ENCODE measurements at places on chromosomes 3 and 15. TPM values are rescaled to one million over a fixed set of nuclear protein-coding genes. Genes with fewer than 3 reads are reported as not detected.

GRCh38 chr3:111269777-111270176 is 198.2 kb downstream of the NECTIN3 start:
- H3K27me3 ChIP-seq = no peaks in the 10 kb centered on the region
- DNase-seq = no peak
- H3K4me3 ChIP-seq = no peak overlapping the region
- no peak overlapping the region for H3K27ac ChIP-seq

GRCh38 chr15:52013151-52013791 is 5.7 kb upstream of the MAPK6 start:
- DNase-seq = no peak
- no peak overlapping the region for H3K27ac ChIP-seq
- H3K36me3 ChIP-seq = no peaks in the 10 kb centered on the region
- peaks cover 4% of the 10 kb centered on the region for H3K4me1 ChIP-seq
- no peak overlapping the region for H3K4me3 ChIP-seq

EIF3J gene
- 38.6 TPM for total RNA-seq

- H3K36me3 ChIP-seq = no peaks in the 10 kb centered on the region
- H3K4me3 ChIP-seq = no peak overlapping the region
- H3K27ac ChIP-seq = no peak overlapping the region
These were observed 201.9 kb upstream of the MCTP2 start for GRCh38 chr15:94029495-94029894.

DNA sequence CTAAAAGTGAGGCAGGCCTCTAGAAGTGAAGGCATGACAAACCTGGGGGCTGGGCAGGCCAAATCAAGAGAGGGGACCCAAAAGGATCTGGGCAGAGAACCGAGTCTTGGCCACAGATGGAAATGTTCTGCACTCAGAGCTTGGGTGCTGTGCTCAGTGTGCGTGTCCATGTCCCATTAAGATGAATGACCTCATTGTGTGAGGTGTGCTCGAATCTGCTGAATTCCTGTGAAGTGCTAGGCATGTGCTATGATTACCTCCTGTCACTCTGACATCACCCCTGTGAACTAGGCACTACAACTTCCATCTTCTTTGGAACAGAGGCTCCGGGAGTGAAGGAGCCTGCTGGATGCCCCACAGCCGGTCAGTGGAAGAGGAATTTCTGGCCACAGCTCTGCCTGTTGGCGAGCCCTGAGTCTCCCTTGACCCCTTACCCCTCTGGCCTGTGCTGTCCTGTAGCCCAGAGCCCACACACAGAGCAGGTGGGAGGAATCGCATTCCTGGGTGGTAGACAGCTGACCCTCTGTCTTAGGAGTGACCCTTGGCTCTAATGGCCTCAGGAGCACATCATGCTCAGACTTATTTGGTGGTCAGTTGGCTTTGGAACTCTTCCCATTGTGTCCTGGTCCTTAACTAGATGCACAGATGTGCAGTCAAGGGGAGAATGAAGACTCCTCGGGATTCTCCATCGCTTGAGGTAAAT is 67.6 kb upstream of the CTDSPL start:
- no peak overlapping the region for H3K4me3 ChIP-seq
- H3K36me3 ChIP-seq = peaks cover 39% of the 10 kb centered on the region
- H3K27me3 ChIP-seq = no peaks in the 10 kb centered on the region
- no peak for DNase-seq

TGM5 gene
- total RNA-seq = 0.13 TPM

DNA sequence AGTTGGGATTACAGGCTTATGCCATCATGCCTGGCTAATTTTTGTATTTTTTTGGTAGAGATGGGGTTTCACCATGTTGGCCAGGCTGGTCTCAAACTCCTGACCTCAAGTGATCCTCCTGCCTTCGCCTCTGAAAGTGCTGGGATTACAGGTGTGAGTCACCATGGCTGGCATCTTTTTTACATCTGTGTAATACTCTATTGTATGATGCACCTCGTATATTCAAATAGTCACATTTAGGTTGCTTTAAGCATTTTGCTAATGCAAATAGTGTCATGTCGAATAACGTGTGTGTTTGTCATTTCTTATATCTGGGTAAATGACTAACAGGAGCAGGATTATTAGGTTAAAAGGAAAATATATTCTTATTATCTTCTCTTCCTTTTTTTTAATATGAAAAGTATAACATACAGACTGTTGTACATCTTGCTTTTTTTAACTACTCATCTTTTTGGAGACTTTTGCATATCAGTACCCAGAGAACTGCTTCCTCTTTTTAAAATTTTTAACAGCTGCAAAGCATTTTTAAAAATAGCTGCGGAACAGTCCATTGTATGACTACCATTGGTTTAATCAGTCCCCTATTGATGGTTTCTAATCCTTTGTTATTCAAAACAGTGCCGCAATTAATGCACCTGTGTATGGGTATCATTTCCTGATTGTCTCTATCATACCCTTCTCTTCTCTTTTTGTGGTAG is 13.4 kb downstream of the SCAMP5 start:
- no peaks in the 10 kb centered on the region for H3K36me3 ChIP-seq
- H3K4me1 ChIP-seq = no peaks in the 10 kb centered on the region
- H3K27ac ChIP-seq = no peak overlapping the region
- no peak for DNase-seq

GRCh38 chr15:99955532-99955931 is 222.3 kb upstream of the LYSMD4 start:
- no peaks in the 10 kb centered on the region for H3K27me3 ChIP-seq
- peaks cover 23% of the 10 kb centered on the region for H3K4me1 ChIP-seq
- no peak overlapping the region for H3K4me3 ChIP-seq
- H3K36me3 ChIP-seq = no peaks in the 10 kb centered on the region
- DNase-seq = no peak

- H3K4me1 ChIP-seq = no peaks in the 10 kb centered on the region
- H3K36me3 ChIP-seq = no peaks in the 10 kb centered on the region
- H3K4me3 ChIP-seq = no peak overlapping the region
- H3K27ac ChIP-seq = no peak overlapping the region
- DNase-seq = no peak
These were observed 6.1 kb upstream of the ZSCAN2 start for GRCh38 chr15:84594617-84595290.

DNA sequence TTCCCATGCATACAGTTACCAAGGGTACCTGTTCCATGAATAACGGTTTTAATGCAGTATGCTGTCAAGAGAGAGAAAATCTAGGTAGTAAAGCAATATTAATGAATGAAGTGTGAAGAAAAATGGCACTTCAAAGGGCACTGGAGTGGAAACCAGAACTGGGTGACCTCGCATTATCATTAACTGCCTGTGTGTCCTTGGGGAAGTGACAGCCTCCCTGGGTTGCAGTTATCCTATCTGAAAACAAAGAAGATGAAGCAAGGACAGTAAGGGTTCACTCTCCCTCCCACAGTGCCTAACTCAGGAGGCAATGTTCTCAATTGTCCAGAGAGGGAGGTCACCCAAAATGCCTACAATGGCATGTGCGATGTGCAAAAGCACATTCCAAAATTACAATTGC is 15.1 kb downstream of the MTHFS start:
- H3K27ac ChIP-seq = no peak overlapping the region
- no peak overlapping the region for H3K4me3 ChIP-seq
- peaks cover 16% of the 10 kb centered on the region for H3K36me3 ChIP-seq
- DNase-seq = no peak
- H3K4me1 ChIP-seq = no peaks in the 10 kb centered on the region
- no peaks in the 10 kb centered on the region for H3K27me3 ChIP-seq

DNA sequence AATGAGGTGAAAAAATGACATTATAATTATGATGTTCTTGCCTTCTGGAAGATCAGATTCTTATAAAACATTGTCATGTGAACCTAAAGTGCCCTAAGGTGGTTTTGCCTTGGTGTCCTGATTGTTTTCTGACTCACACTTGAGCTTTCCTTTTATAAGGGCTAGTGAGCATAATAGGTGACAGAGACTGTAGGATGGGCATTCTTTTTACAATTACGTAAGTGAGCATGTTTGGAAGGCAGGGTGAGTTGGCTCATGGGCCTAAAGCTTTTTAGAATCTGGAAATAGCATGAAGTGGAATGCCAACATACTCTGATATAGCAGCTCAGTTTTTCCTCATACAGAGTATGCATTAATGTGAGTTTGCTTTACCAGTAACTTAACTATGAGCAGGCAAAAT is 41.2 kb downstream of the CRYBG3 start:
- no peaks in the 10 kb centered on the region for H3K4me1 ChIP-seq
- H3K4me3 ChIP-seq = no peak overlapping the region
- peak; percentile 58 for DNase-seq
- no peak overlapping the region for H3K27ac ChIP-seq
- no peaks in the 10 kb centered on the region for H3K36me3 ChIP-seq
- no peaks in the 10 kb centered on the region for H3K27me3 ChIP-seq

DNA sequence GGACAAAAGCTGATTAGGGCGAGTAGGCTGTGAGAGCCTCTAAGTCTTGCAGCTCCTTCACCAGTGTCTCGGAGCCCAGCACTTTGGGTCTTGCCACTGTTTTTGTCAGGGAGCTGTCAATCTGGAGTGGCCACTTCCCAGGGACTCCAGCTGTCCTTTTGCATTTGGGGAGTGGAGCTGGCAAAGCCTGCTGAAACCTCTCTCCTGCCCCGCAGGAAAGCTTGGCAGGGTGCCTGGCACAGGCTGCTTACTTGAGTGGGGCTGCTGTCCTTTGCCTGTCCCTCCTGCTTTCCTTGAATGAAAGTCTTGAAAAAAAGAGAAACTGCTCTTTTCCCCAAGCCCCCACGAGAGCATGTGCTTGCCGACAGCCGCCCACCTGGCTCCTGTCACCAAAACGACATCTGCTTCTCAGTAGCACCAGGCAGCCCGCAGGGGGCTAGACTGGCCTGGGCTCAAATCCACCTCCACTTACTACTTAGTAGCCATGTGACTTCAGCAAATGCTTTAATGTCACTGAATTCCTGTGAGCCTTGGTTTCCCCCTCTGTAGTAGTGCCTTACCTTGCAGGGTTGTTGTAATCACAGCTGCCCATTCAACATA is 13.7 kb downstream of the USP13 start:
- peak overlapping the region; percentile 74 for H3K27ac ChIP-seq
- no peak overlapping the region for H3K4me3 ChIP-seq

APEH gene
- 56.6 TPM for total RNA-seq

GRCh38 chr3:129708328-129708861 is 101.9 kb upstream of the PLXND1 start:
- no peak for DNase-seq
- H3K4me1 ChIP-seq = no peaks in the 10 kb centered on the region
- H3K4me3 ChIP-seq = no peak overlapping the region
- no peak overlapping the region for H3K27ac ChIP-seq

GRCh38 chr15:40949756-40950207 is 3.5 kb upstream of the CHAC1 start:
- H3K4me1 ChIP-seq = peaks cover 14% of the 10 kb centered on the region
- no peaks in the 10 kb centered on the region for H3K36me3 ChIP-seq
- no peak for DNase-seq
- no peak overlapping the region for H3K4me3 ChIP-seq
- H3K27me3 ChIP-seq = peaks cover 21% of the 10 kb centered on the region

DNA sequence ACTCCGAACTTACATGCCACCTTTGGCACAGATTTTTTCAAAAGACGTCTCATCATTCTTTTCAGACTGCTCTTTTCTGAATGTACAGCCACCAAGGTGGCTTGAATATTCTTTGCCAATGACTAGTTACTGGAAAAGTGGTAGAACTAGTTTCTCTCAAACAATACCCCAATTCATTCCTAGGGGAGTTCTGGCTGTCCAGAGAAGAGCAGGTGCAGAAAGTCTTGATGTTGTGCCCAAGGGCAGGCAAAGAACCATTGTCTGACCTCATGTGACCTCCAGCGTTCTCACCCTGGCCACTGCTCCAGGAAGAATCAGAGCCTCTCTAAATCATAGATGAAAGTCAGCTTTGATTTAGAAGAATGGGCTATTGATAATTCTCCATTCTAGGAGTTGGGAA is 5.5 kb downstream of the LMOD3 start:
- H3K36me3 ChIP-seq = peaks cover 10% of the 10 kb centered on the region
- H3K4me1 ChIP-seq = peaks cover 20% of the 10 kb centered on the region
- H3K4me3 ChIP-seq = no peak overlapping the region
- H3K27me3 ChIP-seq = no peaks in the 10 kb centered on the region

GRCh38 chr3:40660554-40660953 is 135.8 kb downstream of the ZNF621 start:
- no peak overlapping the region for H3K27ac ChIP-seq
- DNase-seq = peak; percentile 14
- no peaks in the 10 kb centered on the region for H3K36me3 ChIP-seq
- H3K4me3 ChIP-seq = no peak overlapping the region
- H3K27me3 ChIP-seq = no peaks in the 10 kb centered on the region
- H3K4me1 ChIP-seq = no peaks in the 10 kb centered on the region

DNA sequence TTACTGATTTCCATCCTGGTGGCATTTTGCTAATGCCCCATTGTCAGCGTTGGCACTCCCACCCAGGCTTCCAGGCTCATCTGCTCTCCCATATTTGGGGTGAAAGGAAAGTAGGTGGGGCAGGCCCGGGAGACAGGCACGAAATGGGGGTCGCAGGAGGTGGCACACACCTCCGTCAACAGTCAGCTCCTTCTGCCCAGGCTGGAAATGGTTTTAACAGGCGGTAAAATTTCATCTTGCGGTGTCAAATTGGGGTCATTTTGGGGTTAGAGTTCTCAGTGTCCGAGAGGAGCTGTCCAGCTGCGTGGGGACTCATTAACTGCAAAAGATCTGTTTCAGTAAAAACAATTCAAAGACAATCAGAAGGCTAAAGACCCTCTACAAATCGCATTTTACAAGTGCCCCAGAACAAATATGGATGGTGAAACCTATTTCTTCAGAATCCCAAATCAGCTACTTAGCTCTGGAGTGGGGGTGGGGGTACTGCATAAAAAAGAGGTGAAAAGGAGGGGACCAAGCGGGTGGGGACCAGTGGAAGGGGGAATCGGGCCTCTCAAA is 4.2 kb upstream of the MEIS2 start:
- H3K27ac ChIP-seq = no peak overlapping the region
- H3K4me3 ChIP-seq = no peak overlapping the region
- H3K36me3 ChIP-seq = no peaks in the 10 kb centered on the region
- H3K27me3 ChIP-seq = peaks cover 80% of the 10 kb centered on the region
- H3K4me1 ChIP-seq = peaks cover 18% of the 10 kb centered on the region

- H3K27ac ChIP-seq = no peak overlapping the region
- no peak for DNase-seq
- H3K27me3 ChIP-seq = no peaks in the 10 kb centered on the region
- no peaks in the 10 kb centered on the region for H3K36me3 ChIP-seq
- no peak overlapping the region for H3K4me3 ChIP-seq
- H3K4me1 ChIP-seq = no peaks in the 10 kb centered on the region
These were observed 180.8 kb downstream of the PYDC2 start for GRCh38 chr3:191641789-191642188.

CD200 gene
- total RNA-seq = 7.5 TPM

GRCh38 chr3:177878957-177879356 is 657.3 kb upstream of the KCNMB2 start:
- H3K4me3 ChIP-seq = no peak overlapping the region
- H3K36me3 ChIP-seq = no peaks in the 10 kb centered on the region
- H3K4me1 ChIP-seq = no peaks in the 10 kb centered on the region
- H3K27ac ChIP-seq = no peak overlapping the region

DNA sequence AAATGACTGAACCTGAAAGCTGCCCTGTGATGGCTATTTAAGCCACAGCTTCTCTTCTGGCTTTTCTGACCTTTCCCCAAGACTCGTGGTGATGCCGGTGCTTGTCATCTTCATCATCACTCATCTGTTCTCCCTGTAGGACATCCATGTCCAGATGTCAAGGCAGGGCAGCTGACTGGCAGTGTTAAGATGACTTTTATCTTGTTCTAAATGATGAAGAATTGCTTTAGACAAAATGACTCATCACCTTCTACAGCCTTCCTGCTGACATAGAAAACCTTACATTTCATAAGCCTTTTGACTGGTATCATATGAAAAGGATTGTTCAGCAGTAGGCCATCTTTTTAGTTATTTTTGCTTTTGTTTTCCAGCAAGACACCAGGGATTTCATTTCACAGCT is 67.0 kb upstream of the GPR149 start:
- no peak overlapping the region for H3K27ac ChIP-seq
- H3K4me1 ChIP-seq = no peaks in the 10 kb centered on the region
- no peaks in the 10 kb centered on the region for H3K36me3 ChIP-seq
- DNase-seq = no peak

NRG4 gene
- 0.09 TPM for total RNA-seq

Data from muscle of leg (tissue), 16 donors.